ENCODE measurements at places on chromosomes 6 and 20.

DNA sequence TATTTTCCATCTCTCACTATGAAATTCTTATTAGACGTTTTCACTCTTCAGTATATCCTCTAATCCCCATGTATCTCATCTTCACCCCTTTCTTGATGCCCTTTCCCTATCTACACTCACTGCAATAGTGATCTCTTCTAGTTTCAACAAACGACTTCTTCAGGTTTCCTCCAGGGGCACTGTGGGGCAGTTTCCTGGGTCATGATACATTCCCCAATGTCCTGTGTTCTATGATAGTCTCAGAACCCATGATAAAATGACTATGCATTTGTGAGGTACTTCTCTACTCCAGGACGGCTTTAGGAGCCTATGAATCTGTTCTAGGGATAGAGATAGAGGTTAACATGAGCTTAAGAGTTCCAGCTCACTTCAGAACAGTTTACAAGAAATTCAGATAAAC is 183.3 kb downstream of the FOXC1 start:
- no peak for DNase-seq

DNA sequence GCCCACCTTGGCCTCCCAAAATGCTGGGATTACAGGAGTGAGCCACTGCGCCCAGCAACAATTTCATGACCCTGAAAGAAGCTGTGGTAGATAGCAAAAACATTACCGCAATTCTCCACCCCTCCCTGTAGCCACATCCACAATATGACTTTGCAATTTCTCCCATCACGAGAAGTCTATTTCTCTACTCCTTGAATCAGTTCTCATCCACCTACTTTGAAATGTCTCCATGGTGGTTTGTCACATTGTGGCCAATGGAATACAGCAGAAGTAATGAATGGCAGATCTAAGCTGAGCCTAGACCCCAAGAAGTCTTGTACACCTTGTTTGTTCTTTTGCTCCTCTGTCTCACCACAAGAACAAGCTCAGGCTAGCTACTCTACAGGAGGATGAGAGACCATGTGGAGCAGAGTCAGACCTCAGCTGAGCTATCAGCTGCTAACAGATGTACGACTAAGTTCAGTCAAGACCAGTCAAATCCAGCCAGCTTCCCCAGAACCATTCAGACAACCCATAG is 6.3 kb downstream of the OXT start:
- no peak for DNase-seq

GRCh38 chr20:41143354-41143753 is 6.0 kb downstream of the PLCG1 start:
- no peak for DNase-seq

- no peak for DNase-seq
Measured at GRCh38 chr6:144581812-144582537, 296.8 kb downstream of the UTRN start.

DNA sequence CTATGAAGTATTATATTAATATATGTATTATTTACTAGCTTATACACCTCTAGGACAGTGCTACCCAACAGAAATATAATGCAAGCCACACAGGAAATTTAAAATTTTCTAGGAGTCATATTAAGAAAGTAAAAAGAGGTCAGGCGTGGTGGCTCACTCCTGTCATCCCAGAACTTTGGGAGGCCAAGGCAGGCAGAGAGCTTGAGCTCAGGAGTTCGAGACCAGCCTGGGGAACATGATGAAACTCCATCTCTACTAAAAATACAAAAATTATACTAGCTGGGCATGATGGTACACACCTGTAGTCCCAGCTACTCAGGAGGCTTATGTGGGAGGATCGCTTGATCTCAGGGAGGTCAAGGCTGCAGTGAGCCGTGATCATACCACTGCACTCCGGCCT is 237.6 kb upstream of the ZNF217 start:
- DNase-seq: no peak

DNA sequence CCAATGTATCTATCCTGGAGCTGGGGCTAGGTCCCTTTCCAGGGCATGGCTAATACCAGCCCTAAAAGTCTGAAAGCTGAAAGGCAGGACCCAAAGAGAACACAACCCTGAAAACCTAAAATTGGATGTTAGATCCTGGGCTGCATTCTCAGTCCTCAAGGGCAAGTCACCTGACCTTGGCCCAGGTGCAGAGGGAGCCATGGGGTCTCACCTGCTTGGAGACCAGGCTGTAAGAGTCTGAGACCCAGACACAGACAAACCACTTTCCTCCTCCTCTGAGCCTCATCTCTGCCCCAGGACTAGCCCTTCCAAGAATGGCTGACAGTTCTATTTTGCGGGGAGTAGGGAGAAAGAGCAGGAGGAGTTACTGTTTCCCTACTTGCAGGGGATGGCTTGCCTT is 60.0 kb downstream of the EFCAB8 start:
- no peak for DNase-seq

- DNase-seq: no peak
Measured at GRCh38 chr6:37319856-37320480, 33.8 kb upstream of the RNF8 start.

GRCh38 chr6:111793711-111794111 is 79.5 kb downstream of the FYN start:
- no peak for DNase-seq

GRCh38 chr6:38479331-38479730 is 160.4 kb downstream of the BTBD9 start:
- no peak for DNase-seq

DNA sequence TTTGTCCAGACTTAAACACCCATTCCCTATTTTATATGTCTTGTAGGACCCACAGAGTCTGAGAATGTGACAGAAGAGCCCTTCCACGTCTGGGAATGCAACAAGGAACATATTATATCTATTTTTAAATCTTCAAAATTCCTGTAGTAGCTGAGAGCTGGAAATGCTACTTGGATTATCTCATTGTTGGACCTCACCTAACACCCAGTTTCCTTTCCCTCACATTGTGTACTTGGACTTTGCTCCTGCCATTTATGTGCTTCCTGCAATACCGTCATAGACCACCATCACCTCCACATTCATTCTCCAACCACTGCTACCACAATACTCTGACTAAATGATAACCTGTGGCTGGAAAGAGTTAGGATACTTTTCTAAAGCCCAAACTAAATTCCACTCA is 335.4 kb downstream of the COL12A1 start:
- no peak for DNase-seq

DNA sequence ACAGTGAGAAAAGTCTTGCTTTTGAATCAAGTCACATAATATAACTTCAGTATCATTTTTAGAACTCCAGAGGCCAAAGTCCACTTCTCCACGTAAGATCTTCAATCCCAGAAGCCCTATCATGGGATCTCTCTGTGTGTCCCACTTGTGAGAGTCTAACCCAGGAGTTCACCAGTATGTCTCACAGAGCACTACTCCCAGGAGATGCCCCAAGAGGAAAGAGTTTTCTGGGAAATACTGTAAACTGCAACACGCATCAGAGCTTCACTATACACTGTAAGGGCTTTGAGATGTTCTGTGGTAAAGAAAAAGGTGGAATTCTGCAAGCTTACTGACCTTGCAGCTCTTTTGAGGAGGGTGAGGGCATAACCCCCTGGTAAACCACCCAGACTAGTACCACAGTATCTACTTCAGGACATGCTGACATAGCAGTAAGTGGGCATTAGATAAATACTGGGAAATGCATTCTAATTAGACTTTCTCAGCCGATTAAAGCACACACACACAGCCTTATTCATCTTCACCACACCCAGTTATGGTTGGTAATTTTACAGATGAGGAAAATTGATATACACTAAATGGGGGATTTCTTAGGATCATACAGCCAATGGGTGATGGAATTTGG is 12.3 kb downstream of the DCBLD1 start:
- DNase-seq: no peak

Data from brain pericyte (primary cell).